ENCODE measurements at places on chromosomes 6 and 20.

- no peak for DNase-seq
Measured at GRCh38 chr6:72371473-72371872, 250.4 kb upstream of the KCNQ5 start.

DNA sequence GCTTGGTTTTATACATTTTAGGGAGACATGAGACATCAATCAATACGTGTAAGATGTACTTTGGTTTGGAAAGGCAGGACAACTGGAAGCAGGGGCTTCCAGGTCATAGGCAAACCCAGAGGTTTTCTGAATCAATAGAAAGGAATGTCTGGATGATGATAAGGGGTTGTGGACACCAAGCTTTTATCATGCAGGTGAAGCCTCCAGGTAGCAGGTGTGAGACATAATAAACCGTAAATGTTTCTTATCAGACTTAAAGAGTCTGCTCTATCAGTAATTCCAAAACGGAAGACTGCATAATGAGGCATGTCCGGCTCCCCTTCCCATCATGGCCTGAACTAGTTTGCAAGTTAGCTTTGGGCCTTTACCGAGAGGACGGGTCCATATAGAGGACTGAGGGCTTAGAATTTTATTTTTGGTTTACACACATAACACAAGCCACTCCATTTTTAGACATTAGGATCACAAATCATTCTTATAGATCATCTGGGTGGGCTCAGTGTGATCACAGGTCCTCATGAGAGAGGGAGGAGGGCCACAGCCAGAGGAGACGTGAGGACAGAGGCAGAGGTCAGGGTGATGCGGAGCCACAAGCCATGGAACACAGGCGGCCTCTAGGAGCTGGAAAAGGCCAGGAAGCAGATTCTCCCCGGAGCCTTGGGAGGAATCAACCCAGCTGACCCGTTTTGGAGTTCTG lies 10.7 kb upstream of the SERPINB9 start:
- DNase-seq: no peak

- peak; percentile 45 for DNase-seq
Measured at GRCh38 chr6:5302220-5302946, 41.1 kb downstream of the FARS2 start.

DNA sequence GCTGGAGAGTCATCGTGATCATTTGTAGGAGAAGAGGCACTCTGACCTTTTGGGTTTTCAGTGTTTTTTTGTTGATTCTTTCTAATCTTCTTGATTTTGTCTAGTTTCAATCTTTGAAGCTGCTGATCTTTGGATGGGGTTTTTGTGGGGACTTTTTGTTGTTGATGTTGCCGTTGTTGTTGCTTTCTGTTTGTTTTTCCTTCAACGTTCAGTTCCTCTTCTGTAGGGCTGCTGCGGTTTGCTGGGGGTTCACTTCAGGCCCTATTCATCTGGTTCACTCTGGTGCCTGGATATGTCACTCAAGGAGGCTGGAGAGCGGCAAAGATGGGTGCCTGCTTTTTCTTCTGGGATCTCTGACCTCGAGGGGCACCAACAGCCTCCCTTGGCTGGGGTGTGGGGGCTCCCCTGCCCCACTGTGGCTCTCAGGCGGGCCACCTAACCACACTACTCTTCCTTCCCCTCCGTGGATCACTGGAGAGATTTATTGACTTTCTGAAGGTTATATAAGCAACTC lies 21.5 kb upstream of the TMEM244 start:
- DNase-seq: no peak

DNA sequence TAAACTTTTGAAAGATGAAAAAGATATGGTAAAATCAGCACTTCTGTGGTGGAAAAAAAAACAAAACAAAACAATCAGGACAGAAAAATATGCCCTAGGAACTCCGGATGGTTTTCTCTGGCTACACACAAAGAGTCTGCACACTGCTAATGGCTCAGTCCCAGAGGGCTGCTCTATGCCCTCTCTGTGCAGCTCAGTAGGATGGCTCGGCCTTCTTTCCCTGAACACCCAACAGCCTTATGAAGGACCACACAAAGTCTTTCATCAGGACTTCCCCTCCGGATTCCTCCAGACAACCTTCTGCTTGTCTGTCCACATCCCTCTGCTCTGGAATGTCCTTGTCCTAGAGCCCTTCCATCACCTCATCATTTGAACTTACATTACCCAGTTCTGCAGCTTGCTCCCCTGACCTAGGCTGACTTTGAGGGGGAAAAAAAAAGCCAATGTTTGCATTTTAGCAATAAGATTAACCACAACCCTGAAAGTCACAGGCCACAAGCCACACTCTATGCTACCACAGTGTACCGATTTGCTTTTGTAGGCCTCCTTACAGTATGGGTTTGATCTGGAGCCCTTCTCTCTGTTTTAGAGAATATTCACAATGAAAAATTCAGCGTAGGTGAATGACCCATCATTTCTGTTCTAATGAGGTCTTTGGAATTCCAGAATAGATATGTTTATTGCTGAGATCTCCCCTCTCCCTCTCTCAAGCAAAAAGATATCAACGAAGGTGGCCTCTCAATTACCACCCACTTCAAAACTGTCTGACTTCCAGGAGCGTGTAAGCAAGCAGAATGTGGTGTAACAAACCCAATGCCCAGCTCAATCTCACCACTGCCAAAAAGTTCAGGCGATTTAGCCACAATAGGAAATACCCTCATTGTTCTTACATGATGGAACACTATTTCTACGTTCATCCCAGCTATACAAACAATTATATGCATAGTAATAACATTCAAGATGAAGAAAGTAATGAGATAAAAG lies 164.0 kb downstream of the GMDS start:
- peak; percentile 45 for DNase-seq

GRCh38 chr20:22617160-22617559 lies 32.8 kb upstream of the FOXA2 start:
- no peak for DNase-seq

GRCh38 chr6:79372757-79373156 lies 138.3 kb upstream of the HMGN3 start:
- no peak for DNase-seq

Measured in GM10248 (cell line).